ENCODE measurements at places on chromosomes 12 and 14.

GRCh38 chr12:55972911-55973598 is 823 bp upstream of the RAB5B start:
- DNase-seq = no peak

- no peak for DNase-seq
These were observed 4.1 kb upstream of the FIGNL2 start for GRCh38 chr12:51852404-51853137.

- DNase-seq = no peak
These were observed 14.8 kb upstream of the KRT81 start for GRCh38 chr12:52305921-52306705.

DNA sequence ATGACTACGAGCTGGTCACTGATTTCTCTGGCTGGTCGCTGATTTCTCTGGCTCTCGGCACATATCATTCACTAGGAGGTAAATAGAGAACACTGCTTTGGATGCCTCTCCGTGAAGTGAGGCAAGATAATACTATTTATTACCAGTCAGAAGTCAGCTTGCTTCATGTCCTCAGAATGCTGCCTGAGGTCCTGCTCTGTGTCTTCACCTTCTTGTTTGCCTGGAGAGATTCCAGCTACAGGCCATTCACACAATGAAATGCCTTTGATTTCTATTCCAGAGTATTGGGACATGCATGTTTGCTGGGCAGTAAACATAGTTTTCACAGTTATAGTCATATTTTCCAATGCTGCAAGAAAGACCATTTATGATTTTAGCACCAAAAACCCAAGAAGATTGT is 106.7 kb downstream of the AEBP2 start:
- DNase-seq = peak; percentile 37

- no peak for DNase-seq
These were observed 449.2 kb downstream of the DPF3 start for GRCh38 chr14:72444701-72445100.

DNA sequence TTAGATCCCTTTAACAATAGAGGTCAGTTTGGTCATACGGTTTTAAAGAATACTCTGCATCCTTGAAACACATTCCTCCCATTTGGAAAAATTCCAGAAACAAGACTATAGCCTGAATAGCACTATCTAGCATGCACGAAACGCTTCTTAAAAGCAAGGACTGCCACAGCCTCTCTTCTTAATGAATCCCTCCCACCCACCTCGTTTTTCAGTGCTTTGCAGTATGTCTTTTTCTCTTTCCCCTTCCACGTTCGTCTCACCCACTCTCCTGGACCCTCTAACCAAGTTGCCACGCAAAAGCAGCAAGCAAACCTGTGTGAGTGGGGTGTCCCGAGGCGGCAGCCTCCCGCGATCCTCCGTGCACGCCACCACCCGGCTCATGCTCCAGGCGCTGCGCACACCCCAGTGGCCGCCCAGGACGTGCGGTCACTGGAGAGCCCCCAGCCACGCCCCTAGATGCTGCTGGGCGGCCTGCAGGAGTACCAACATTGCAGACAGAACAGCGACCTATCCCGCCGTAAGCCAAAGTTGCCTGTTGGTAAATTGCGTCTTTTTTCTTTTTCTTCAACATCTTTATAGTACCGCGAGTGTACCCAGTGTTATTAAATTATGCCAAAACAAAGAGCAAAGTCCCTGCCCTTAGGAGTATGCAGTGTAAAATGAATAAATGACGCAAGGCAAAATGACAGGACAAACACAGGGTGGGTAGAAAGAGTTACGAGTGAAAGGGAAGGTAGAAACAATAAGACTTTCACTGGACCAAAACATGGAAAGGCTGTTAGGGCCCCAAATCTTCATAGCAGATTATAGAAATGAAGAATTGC is at the start of gene SLC38A4:
TSS of gene SLC38A4 (minus strand) at position 407 of the 824 bp plus-strand sequence. CDS start 32,926 bp downstream, outside the sequence.
- DNase-seq = peak; percentile 74

DNA sequence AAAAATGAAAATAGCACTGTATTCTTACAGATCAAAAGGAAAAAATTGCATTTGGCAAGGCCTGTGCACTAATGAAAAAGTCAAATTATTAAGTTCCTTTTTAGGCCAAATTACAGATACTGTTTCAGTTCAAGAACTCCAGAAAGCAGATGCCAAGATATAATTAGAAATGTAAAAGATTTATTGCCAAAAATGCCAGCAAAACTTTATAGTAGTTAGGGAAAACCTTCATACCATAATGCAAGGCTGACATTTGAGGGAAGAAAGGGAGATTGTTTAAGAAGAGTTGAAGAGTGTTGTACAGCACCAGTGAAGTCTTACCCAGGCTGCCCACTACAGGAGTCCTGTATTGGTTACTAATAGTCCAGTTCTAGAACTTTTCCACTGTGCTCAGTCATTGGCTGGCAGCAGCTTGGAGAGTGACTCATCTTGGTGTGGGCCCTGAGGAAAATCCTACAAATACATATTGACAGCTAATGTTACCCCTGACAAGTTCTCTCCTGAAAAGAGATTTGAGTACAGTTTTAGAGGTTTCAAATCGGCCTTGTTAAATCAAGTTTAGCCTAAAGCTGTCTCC is 600.4 kb downstream of the C12orf50 start:
- no peak for DNase-seq

GRCh38 chr12:119911182-119911581 is 34.1 kb upstream of the CIT start:
- peak; percentile 23 for DNase-seq

GRCh38 chr14:101808020-101808641 is 46.6 kb downstream of the PPP2R5C start:
- DNase-seq = peak; percentile 79

- no peak for DNase-seq
These were observed 235.9 kb downstream of the CHST11 start for GRCh38 chr12:104692557-104693218.

DNA sequence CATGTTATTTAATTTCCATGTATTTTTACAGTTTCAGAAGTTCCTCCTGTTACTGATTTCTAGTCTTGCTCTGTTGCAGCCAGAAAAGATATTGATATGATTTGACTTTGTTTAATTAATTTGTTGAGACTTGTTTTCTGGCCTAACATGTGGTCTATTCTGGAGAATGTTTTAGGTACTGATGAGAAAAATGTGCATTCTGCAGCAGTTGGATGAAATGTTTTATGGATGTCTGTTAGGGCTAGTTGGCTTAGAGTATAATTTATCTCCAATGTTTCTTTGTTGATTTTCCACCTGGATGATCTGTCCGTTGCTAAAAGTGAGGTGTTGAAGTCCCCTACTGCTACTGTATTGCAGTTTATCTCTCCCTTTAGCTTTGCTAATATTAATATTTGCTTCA is 54.4 kb downstream of the GPR137C start:
- DNase-seq = no peak

DNA sequence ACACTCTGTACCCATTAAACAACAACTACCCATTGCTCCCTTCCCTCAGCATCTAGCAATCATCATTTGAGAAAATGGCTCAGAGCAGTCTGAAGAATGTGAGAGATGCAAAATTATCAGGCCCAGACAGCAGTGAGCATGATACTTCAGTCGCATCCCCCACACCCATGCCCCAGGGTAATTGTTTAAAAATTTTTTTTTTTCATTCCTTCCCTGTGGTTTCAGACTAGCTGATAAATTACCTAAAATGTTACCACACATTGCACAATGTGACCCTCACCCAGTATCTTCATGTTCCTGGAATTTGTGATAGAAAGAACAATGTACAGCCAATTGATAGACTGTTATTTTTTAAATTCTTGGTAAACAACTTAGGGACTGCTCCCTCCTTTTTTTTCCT is 11.3 kb upstream of the USP15 start:
- DNase-seq = no peak

DNA sequence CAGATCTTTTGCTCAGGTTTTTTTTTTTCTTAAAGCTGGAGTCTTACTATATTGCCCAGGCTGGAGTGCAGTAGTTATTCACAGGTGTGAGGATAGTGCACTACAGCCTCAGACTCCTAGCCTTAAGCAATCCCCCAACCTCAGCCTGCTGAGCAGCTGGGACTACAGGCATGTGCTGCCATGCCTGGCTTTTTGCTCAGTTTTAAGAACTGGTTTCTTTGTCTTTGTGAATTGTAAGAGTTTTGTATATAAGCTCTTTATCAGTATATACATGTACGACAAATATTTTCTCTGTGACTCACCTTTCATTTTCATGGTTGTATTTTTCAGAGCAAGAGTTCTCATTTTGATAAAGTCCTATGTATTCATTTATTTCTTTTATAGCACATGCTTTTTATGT is 33.3 kb upstream of the C2CD5 start:
- DNase-seq = no peak

DNA sequence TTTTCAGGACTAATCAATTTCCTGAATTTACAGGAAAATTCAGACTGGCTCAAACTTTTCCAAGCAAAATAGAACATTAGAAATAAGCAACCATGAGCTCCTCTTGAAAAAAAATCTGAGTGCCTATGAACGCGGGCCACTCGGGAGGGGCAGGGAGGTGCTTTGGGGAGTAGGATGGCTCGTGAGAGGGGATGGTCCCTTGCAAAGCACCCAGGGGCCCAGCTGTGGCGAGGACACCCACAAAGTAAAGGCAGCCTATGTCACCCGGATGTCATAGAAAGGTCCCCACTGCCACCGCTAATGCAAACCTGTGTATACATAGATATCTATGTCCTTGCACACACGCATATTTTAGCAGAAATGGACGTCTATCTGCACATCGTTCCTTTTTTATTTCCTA is 309.9 kb downstream of the ADGRD1 start:
- DNase-seq = no peak

DNA sequence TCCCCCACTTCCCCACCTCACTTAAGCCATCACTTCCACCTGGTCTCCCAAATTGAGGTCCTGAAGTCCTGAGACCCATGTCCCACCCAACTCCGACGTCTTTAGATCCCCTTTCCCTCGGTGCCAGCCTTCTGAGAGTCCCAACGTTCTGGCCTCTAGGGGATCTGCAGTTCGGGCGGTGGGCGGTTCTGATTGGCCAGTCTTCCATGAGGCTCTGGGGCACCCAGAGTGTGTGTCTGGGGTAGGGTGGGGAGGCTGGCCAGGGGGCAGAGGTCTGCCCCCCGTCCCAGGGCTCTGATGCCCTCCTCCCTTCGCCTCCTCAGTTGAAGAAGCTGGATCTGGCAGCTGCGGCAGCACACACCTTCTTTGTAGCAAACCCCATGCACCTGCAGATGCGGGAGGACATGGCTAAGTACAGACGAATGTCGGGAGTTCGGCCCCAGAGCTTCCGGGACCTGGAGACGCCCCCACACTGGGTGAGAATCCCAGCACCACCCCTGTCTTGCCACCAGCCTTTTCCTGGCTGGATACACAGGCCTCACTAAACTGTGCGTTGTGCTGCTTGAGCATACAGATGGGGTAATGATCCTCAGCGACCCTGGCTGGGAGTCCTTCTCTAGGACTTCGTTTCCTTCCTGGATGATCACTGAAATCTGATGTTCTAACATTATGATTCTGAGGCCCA is 1.5 kb downstream of the P3H3 start:
- no peak for DNase-seq

DNA sequence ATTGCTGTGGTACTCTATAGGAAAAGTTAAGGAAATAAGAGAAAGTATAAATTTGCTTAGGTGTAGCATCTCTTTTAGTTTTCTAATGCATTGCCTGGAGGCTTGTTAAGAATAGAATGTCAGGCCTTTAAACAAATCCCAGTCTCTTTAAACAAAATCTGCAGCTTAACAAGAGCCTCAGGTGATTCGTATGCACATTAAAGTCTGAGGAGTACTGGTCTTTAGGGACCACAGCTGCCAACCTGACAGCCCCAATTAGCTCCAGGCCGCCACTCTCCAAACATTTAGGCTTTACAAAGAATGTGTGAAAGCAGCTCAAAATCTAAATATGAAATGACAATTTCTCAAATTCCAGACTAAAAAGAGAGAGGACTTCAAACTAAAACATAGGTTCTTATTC is 35.7 kb downstream of the PAWR start:
- DNase-seq = no peak

GRCh38 chr12:109764123-109764522 is 50.5 kb downstream of the FAM222A start:
- DNase-seq = no peak

DNA sequence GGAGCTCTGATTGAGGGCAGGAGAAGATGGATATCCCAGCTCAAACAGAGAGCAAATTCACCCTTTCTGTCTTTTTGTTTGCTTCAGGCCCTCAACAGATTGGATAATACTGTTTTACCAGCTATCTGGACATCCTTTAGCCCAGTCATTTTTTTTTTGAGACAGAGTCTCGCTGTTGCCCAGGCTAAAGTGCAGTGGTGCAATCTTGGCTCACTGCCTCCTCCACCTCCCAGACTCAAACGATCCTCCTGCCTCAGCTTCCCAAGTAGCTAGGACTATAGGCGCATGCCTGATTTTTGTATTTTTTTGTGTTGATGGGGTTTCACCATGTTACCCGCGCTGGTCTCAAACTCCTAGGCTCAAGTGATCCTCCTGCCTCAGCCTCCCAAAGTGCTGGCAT is 40.8 kb downstream of the ARF6 start:
- no peak for DNase-seq

GRCh38 chr12:121668750-121669520 is 519 bp downstream of the MORN3 start:
- peak; percentile 78 for DNase-seq

- DNase-seq = peak; percentile 35
These were observed 7.6 kb downstream of the CEP170B start for GRCh38 chr14:104872469-104873341.

GRCh38 chr12:70549340-70550179 is 87.7 kb downstream of the PTPRB start:
- no peak for DNase-seq

All from eye (tissue), 1 donor.